ENCODE measurements at places on chromosomes 11 and 22.

- no peak for DNase-seq
Measured at GRCh38 chr22:32542677-32543357, 68.2 kb downstream of the FBXO7 start.

DNA sequence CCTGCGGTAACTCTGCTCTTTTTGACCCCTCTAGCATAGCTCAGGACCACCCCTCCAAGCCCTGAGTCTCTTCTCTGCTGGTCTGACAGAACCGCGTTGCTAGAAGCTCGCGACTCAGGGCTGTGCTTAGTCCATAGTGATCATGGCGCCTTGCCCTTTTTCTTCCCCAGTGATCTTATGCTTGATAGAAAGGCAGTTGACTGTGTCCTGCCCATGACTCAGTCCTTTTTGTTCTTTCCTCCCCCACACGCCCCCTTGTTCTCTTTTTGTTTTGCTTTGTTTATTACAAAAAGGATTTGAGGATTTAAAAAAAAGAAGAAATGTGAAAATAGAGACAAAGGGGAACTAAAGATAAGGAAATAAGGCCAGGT lies 17.5 kb downstream of the IL17RA start:
- no peak for DNase-seq

- DNase-seq: no peak
Measured at GRCh38 chr11:63761188-63761587, 7.4 kb downstream of the ZFTA start.

GRCh38 chr22:42970029-42970428 lies 44.9 kb downstream of the PACSIN2 start:
- DNase-seq: no peak

GRCh38 chr22:50305923-50306566 lies 1.4 kb downstream of the PLXNB2 start:
- DNase-seq: peak; percentile 86

DNA sequence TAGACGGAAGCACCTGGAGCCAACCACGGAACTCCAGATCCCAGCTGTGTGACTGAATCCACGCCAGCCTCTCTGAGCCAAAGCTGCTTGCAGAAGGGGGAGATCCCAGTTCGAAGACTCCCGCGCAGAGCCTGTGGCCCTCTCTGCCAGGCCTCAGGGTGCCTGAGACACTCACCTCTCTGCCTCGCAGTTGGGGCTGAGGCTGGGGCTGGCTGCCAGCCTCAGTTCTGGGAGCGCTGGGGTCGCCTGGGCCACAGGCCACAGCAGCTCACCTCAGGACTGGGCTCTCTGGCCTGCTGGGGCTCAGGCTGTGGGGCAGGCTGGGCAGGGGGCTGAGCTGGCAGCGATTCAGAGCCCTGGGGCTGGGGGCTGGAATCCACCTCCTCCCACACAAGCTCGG lies 8.2 kb upstream of the IGF2 start:
- no peak for DNase-seq

GRCh38 chr11:44226490-44226889 lies 83.4 kb downstream of the ALX4 start:
- no peak for DNase-seq

GRCh38 chr11:488992-489391 lies 18.1 kb downstream of the RNH1 start:
- no peak for DNase-seq

GRCh38 chr11:13115380-13115675 lies 106.2 kb downstream of the RASSF10 start:
- DNase-seq: no peak

GRCh38 chr11:34033399-34033798 lies 18.1 kb upstream of the CAPRIN1 start:
- no peak for DNase-seq

- DNase-seq: no peak
Measured at GRCh38 chr22:42076764-42077485, 2.6 kb upstream of the SMDT1 start.

DNA sequence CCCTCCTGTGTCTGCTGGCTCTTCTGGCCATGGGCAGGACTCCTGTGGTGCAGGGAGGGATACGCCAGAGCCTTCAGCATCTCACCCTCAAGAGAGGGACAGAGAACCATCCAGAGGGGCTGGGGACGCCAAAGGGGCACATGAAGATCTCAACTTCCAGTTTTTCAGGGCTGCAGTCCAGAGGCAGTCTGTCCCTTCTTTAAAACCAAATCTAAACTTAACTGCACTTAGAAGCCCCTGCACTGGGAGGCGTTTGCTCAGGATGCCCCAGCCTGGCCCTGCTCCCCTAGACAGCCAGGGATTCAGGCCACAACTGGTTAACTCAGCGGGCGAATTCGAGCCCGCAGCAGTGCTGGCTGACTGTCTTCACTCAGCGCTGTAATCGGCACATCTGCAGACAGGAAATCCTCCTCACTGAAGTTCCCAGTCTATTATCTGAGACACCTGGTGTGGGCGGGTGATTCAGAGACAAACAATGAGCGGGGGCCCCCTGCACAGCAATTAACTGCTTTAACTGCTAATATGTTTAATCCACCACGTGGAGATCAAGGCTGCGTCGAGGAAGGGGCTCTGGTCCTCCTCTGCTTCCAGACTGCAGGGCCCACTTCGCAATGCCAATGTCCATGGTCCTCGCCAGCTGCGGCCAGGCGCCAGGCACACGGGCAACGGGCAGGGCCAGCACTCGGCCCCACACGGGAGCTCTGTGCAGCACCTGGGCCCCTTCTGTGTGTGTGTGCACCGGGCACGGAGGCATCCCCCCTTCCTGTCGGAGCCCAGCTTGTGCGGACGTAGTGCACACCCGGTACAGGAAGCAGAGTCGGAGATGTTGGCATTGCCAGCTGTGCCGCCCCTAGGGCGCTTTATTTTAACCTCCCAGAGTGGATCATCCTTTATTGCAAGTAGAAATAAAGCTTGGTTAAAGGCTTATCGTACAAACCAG lies 36.9 kb upstream of the GNB1L start:
- DNase-seq: peak; percentile 16

- no peak for DNase-seq
Measured at GRCh38 chr11:121539000-121539399, 86.2 kb upstream of the SORL1-AS1 start.

DNA sequence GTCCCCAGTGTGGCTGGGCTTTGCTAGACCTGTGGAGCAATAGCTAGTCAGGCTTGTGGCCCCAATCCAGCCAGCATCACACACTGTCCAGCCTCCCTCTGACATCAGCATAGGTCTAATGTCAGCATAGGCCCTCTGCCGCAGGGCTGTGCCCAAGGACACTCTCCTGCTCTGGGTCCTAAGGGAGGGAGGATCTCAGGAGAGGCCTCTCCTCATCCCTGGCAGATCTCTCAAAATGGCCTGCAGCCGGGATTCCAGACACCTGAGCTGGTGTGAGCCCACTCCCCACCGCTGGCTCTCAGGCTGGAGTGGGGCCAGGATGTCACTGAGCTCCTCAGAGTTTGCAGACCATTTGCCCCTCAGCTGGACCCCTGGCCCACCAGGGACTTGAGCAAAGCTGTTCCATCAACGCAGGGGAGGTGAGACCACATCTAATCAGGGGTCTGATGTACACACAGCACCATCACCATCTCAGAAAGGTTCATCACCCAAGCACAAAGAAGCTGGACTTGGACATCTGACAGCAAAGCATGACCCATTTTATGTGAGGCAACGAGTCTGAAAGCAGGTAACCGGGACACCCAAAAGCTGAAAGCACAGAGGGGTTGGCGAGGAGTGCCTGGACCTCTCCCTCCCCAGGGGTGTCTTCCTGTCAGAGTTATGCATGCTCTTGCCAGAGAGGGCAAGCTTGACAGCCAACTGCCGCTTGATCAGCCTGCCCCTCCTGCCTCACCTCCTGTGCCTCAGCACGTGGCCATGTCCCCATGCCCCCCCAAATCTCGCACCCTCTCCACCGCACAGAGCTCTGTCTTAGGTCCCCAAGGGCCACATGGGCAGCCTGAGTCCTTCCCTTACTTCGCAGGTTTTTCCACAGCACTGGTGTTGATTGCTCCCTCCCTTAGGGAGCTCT lies 69.7 kb upstream of the SEPTIN5 start:
- no peak for DNase-seq

DNA sequence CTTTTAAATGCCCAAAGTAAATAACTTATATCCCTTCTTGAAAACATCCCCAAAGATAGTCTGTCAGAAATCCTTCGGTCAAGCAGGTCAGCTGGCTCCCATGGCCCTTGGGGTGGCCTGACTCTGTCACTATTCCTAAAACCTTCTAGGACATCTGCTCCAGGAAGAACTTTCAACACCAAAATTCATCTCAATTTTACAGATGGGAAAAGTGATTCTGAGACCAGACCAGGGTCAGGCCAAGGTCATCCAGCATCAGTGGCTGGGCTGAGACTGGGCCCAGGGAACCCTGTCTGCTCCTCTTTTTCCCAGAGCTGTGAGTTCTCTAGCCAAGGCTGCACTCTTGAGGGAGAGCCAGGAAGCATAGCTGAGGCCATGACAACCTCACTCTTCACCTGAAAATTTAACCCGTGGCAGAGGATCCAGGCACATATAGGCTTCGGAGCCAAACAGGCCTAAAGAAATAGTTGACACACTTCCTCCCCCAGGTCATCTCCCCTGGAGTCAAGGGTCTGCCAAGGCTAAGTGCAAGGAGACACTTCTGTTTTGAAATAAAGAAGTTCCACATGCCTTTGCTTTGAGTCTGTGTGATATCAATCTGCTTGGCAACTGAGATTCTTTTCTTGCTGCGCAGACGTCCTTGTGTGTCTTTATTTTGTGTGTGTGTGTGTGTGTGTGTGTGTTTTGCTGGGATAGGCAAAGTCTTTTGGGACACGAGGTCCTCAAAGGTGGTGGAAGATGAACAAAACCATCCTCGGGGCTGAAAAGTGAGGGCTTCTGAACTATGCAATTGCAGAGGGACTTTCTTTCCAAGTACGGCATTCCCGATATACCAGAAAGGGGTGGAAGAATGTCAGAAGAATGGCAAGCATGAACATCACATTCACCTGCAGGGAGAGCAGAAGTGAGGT lies 16.8 kb upstream of the PRG2 start:
- DNase-seq: no peak

GRCh38 chr11:27287205-27287604 lies 75.8 kb downstream of the CCDC34 start:
- DNase-seq: no peak

DNA sequence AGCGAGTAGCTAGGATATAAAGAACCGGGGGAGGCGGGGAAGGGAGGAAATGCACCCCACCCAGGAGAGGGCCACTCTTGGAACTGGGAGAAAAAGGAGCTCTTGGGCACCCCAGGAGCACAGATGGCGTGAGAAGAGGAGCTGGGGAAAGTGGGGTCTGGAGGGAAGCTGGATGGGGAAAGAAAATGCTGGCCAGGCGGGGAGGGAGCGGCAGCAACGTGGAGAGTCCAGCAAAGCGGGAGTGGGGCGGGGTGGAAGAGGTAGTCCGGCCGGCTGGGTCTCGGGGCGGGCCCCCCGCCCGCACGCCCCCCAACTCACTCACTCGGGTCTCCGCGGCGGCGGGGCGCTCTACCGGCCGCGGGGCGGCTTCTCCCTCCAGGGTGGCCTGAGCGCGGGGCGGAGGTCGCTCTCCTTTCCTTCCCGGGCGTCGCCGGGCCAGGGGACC lies 522 bp downstream of the TOB2 start:
- DNase-seq: no peak

DNA sequence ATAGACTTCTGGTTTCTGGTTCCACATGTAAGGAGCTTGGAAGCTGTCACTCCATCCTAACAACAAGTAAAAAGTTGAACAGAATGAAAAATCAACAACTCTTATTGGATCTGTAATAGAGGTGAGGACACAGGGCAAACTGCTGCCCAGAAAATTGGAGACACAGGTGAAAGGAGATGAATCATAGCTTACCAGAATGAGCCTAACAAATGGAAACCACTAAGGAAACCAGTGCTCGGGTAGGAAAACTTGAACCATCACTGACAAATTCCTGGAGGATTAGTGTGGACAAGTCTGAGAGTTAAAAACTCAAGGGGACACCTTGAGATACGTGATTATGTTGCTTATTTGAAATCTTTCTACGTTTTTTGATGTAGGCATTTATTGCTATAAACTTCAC lies 52.1 kb downstream of the GDPD4 start:
- no peak for DNase-seq

DNA sequence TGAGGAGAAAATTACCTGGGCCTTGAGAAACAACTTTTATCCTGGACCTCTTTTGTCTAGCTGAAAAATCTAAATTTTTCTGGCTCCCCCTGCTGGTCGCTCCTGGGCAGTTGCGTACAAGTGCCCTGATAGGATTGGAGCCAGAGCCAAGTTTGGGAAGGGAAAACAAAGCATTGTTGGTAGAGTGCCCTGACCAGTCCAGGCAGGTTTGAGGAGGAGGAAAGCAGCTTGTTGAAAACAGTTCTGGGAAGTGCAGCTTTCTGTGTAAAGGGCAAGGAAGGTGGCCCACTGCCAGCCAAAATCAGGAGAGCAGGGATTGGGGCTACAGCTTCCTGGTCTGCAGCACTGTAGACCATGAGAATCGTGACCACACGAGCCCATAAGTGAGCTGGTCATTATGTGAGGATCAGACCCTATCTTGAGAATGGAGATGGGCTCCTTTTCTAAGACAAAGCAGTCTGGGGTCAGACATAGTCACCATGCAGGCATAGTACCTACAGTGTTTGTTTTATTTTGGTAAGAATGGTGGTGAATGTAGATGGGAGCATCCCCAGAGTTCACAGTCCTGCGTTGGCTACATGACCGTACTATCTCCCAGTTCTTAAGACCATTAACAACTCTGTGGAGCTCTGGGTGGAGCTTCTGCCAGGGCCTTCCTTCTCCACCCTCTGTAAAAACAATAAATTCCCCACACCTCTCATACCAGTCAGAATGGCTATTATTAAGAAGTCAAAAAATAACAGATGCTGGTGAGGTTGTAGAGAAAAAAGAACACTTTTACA lies 21.3 kb upstream of the PIK3IP1 start:
- peak; percentile 3 for DNase-seq

GRCh38 chr11:77471558-77472193 lies 2.2 kb downstream of the PAK1 start:
- DNase-seq: peak; percentile 7

DNA sequence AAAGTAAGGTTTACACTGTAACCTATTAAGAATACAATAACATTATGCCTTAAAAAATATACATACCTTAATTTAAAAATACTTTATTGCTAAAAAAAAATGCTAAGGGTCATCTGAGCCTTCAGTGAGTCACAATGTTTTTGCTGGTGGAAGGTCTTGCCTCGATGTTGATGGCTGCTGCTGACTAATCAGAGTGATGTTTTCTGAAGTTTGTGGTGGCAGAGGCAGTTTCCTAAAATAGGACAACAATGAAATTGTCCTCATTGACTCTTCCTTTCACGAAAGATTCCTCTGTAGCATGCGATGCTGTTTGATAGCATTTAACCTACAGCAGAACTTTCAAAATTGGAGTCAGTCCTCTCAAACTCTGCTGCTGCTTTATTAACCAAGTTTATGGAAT lies 97.6 kb downstream of the FAT3 start:
- DNase-seq: no peak

DNA sequence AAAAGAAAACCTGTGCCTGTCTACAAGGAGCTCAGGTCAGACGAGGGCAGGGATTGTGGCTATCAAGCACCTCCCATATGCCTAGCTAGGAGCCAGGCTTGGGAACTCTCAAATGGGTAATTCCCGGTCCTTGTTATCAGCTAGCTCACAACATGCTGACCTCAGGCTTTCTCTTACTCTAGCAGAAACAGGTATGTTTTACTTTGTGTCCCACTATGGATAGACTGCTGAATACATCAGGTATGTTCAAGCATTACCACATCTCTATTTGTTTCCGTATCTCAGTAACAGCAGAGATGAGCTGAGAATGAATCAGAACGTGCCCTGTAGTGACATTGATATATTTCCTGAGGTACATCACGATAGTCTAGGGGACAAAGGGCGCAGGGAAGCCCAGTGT lies 29.4 kb downstream of the SHISA8 start:
- no peak for DNase-seq

- no peak for DNase-seq
Measured at GRCh38 chr22:37242395-37242918, 1.6 kb downstream of the RAC2 start.
